ENCODE measurements at places on chromosomes 2 and 18.

DNA sequence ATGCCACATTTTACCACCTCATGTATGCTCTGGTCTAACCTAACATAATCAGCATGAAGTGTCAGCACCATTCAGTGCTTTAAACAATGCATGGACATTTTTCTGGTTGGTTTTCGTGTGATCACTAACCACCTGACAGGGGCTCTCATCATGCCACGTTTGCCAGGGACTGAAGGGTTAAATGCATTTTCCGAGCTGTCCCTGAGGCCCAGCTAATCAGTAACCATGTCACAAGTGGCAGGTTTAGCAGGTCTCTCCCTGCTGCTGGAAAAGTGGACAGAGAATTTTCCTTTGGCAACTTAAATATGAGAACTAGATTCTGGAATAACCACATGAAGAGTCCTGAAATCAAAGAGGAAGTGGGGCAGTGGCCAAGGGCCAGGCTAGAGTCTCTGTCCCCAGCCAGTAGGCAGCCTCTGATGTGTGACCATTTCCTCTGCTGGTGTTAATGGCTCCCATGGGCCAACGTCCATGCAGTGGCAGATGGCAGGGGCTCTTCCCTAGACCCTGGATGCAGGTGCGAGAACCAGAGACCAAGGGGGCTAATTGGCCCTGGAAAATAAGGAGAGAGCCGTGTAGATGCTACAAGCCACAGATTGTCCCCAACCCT lies 69.5 kb downstream of the TPGS2 start:
- no peak for DNase-seq

- no peak for DNase-seq
Observed at GRCh38 chr2:209956271-209956670, 46.2 kb upstream of the RPE start.

- DNase-seq = no peak
Observed at GRCh38 chr18:46369323-46369722, 265.1 kb downstream of the HAUS1 start.

DNA sequence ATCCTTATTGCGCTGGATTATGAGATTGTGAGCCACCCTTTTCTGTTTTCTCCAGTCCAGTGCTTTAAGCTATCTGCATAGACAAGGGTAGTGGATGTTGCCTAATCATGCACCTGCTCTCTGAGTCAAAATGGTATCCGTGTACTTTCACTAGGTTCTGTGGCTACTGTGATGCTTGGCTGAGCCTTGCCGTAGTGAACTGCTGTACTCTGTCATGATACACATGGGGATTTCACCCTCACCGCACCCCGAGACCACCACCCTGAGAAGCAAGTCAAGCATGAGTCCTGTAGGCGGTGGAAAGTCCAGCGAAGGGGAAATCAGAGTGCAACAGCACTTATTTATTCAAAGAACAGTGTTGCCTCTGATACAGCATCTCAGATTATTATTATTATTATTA lies 55.0 kb downstream of the ARHGAP25 start:
- DNase-seq = no peak

DNA sequence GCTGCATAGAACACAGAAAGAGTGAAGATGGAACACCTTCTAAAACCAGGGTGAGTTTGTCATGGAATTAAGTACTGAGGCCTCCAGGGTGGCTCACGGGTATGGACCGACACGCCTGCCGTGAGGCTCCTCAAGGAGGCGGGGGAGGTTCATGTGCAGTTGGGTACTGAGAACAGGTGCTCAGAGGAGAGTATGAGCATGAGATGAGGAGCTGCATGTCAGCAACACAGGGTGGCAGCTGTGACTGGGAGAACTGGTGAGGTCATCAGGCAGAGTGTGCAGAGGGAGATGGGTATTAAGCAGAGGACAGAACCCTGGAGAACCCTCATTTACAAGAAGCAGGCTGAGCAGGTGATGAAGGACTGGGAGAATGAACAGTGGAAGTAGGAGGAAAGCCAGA lies 63.2 kb upstream of the KLHL29 start:
- no peak for DNase-seq

- DNase-seq = no peak
Observed at GRCh38 chr2:120346667-120347358, 877 bp downstream of the INHBB start.

All from brain pericyte (primary cell).